GM23338 (cell line): ENCODE measurements at places on chromosomes 2 and 18.
A peak's percentile ranks its signal among the peaks of the same experiment; 100 is the strongest.

GRCh38 chr2:136020831-136021230 lies 35.4 kb upstream of the DARS1 start:
- DNase-seq: no peak

DNA sequence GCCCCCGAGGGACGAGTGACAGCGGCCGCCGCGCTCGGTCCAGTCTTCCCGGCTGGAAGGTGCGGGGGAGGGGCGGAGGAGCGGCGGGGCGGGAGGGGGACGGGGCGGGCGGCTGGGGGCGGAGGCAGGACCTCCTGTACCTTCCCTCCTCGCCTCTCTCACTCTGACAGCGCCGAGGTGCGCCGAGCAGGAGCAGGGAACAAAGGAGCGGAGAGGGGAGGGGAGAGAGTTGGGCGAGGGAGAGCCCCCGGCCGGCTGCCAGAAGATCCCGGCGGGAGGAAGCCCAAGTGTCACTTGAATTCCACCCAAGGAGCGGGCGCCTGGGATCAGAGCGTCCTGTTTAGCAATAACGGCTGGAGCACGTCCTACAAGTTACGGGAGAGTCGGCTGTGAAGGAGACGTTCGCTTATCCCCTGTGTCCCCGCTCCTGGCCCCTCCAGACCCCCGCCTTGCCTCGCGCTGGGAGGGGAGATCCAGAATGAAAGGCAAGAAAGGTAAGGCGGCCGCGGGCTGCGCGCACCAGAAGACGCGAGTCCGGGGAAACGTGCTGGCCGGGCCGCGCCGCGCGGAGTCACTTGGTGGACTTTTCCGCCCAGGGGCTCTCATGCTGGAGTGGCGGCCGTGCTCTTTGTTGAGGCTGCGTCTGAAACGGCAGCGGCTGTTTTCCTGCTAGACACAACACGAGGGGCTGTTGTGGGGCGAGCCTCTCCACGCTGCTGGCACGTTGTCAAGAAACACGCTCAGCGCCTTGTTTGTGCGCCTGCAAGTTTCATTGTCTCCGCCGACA lies at the start of gene TGIF1:
TGIF1 (plus strand) TSS at position 161 of the 787 bp plus-strand sequence; CDS start at position 479, 318 bp downstream.
- DNase-seq: peak; percentile 81

- no peak for DNase-seq
These were observed 95.3 kb downstream of the EVA1A start for GRCh38 chr2:75465317-75465984.

DNA sequence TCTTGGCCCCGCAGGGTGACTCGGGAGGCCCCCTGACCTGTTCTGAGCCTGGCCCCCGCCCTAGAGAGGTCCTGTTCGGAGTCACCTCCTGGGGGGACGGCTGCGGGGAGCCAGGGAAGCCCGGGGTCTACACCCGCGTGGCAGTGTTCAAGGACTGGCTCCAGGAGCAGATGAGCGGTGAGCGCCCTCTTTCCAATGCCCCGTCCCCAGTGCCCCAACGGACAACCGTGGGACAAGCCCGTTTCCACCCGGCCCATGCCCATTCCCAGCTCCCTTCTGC lies 2.6 kb upstream of the CHRND start:
- DNase-seq: no peak

DNA sequence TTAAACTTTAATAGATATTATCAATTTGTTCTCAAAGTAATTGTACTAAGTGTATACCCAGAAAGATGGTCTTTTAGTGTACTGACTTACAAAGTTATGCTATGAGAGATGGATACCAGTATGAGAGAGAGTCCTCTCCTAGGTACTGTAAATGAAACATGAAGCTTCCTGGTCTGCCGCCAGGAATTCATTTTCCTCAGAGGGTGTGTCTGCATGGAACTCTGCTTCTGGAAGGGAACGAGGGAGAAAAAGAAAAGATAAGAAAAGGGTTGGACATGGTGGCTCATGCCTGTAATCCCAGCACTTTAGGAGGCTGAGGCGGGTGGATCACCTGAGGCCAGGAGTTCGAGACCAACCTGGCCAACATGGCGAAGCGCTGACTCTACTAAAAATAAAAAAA lies 2.2 kb upstream of the SSB start:
- DNase-seq: no peak

GRCh38 chr2:64211276-64211921 lies 67.2 kb upstream of the PELI1 start:
- no peak for DNase-seq

- DNase-seq: no peak
These were observed 109.9 kb downstream of the PDE1A start for GRCh38 chr2:182316950-182317349.

- no peak for DNase-seq
These were observed 12.5 kb upstream of the DAPL1 start for GRCh38 chr2:158782616-158783015.

- DNase-seq: peak; percentile 96
These were observed at the start of gene PLCL1 for GRCh38 chr2:197804049-197804757. PLCL1 (plus strand) TSS chr2:197804593.

GRCh38 chr2:231263118-231263831 lies 64.8 kb downstream of the ARMC9 start:
- no peak for DNase-seq

GRCh38 chr2:188314314-188315054 lies 22.8 kb downstream of the GULP1 start:
- no peak for DNase-seq
